Epithelial cell of alveolus of lung (primary cell): ENCODE measurements at places on chromosomes 4 and X. TPM values are rescaled to one million over a fixed set of nuclear protein-coding genes. Genes with fewer than 3 reads are reported as not detected.

The TSPAN5 gene
- 55.6 and 60.6 TPM in 2 replicates for total RNA-seq

The ELK1 gene
- total RNA-seq = 41.1 and 55.3 TPM in 2 replicates

The DDX53 gene
- not detected in 2 replicates for total RNA-seq

The RIPPLY1 gene
- not detected in 2 replicates for total RNA-seq

The CACNA1F gene
- not detected in 2 replicates for total RNA-seq

The SLC25A4 gene
- total RNA-seq = 3.8 and 5.8 TPM in 2 replicates

The AR gene
- total RNA-seq = 3.6 and 3.8 TPM in 2 replicates

The AFF2 gene
- 0.16 and 1.8 TPM in 2 replicates for total RNA-seq

The BMPR1B gene
- total RNA-seq = 1.0 and 3.4 TPM in 2 replicates

The RAB33A gene
- total RNA-seq = 4.8 TPM in 1 of 2 replicates, not detected in the other

The DGKK gene
- total RNA-seq = not detected in 2 replicates

The F11 gene
- total RNA-seq = not detected in 2 replicates

The PARM1 gene
- 0.65 and 1.2 TPM in 2 replicates for total RNA-seq

The ZFX gene
- total RNA-seq = 14.1 and 35.5 TPM in 2 replicates

The RIBC1 gene
- 0.65 and 1.4 TPM in 2 replicates for total RNA-seq

The EDNRA gene
- total RNA-seq = 14.9 and 42.8 TPM in 2 replicates

The CCDC149 gene
- 2.8 and 22.2 TPM in 2 replicates for total RNA-seq

The HTN3 gene
- total RNA-seq = not detected in 2 replicates

The GRIA3 gene
- 0.39 TPM in 1 of 2 replicates, not detected in the other for total RNA-seq

The ING2 gene
- total RNA-seq = 11.5 and 15.0 TPM in 2 replicates

The GAGE12J gene
- not detected in 2 replicates for total RNA-seq

The S100P gene
- 0.39 TPM in 1 of 2 replicates, not detected in the other for total RNA-seq

The HS6ST2 gene
- 0.32 and 2.2 TPM in 2 replicates for total RNA-seq

The RXFP1 gene
- total RNA-seq = not detected in 2 replicates

The TADA2B gene
- total RNA-seq = 8.1 and 13.5 TPM in 2 replicates

The CFAP97 gene
- total RNA-seq = 28.5 and 31.5 TPM in 2 replicates

The PPP1R2C gene
- total RNA-seq = not detected in 2 replicates
